ENCODE measurements at places on chromosomes 5 and 9.

GRCh38 chr9:104903609-104904008 lies 24.3 kb downstream of the ABCA1 start:
- DNase-seq = no peak

GRCh38 chr9:98318041-98318790 lies 62.8 kb upstream of the TBC1D2 start:
- no peak for DNase-seq

GRCh38 chr5:106142116-106142515 lies 1528.6 kb downstream of the EFNA5 start:
- no peak for DNase-seq

DNA sequence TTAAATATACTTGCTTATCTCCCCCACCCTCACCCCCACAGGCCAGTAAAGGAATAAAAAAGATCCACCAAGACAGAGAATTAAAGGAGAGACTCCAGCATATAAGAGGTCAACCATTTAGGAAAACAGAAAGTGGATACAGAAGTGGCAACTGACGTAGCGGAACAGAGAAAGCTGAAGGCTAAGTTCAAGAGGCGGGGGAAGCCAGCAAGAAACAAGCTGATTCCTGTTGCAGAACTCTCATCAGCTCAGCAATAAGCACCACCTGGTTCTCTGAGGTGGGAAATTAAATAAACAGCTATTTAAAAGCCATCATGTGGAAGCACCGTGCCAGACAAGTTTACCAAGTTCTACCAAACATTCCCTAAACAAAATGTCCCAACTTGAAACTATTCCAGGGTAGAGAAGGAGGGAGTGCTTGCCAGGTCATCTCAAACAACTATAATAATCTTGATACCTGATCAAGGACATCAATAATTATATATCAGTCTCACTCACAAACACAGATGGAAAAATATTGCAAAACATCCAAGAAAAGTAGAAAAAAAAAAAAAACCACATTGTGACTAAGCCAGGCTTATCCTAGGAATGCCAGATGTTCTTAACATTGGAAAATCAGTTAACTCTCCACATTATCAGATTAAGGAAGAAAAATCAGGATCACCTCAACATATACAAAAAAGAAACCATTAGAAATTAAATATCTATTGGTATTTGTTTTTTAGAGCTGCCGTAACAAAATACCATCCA lies 7.3 kb upstream of the ARL15 start:
- DNase-seq = no peak

DNA sequence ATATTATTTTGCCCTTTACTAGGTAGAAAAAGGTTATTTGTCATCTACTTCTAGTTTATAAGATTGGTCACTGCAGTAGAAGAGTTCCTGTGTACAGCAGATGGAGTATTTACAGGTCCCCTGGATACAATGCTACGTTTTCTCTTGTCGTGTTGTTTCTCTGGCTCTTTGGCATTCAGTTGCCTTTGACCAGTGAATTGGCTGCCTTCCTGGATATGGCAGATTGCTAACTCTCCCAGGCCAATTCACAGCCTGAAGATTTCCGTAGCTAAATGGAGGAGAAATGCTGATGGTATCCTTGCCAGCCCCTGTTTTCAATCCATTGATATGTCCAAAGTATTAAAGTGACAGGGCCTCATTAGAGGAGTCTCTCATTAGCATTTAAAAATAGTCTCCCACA lies 32.5 kb upstream of the GNAQ start:
- DNase-seq = no peak

- no peak for DNase-seq
Measured at GRCh38 chr5:76021936-76022584, 61.1 kb upstream of the SV2C start.

DNA sequence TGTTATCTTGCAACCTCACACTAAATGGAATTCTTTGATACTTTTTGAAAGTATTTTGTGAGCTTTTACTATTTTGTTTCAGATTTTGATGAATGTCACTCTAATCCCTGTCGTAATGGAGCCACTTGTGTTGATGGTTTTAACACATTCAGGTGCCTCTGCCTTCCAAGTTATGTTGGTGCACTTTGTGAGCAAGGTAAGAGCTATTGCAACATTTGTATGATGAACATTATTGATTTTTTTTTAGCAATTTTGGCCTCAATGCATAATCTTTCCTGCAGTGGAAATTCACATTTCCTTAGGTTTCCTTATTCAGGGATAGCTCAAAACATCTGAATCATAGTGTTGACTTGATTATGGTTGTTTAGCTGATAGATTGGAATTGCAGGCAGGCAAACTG lies 76.3 kb downstream of the VCAN start:
- no peak for DNase-seq

- no peak for DNase-seq
Measured at GRCh38 chr5:78002690-78003089, 226.6 kb upstream of the TBCA start.

DNA sequence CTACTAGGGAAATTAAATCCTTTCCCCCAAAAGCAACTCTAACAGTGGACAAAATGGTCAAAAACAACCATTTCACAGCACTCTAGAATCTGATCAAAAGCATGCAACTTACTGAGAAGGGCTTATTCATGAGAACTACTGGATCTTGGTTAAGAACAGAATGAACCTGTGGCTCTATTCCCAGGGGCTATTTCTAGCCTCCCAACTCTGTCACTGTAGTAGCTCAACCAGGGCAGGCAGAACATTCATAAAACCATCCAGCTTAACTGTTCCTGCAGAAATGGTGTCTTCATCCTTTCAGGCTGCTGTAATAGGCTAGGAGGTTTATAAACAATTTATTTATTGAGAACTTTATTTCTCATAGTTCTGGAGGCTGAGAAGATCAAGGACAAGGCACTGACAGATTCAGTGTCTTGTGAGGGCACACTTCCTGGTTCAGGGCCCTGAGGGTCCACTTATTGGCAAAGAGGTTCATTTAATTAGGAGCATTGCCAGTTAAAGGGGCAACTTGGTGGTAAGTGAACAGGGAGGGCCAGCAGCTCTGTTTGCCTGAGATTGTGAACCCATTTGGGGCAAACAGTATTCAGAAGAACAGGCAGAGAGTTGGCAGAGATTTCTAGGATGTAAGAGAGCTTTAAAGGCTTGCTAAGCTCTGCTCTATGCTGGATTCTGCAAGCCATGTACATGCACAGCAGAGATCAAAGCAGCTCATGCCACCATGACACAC lies 238.5 kb upstream of the FBXL7 start:
- DNase-seq = no peak

Measured in stimulated activated CD4-positive, alpha-beta T cell treated with anti-CD3 and anti-CD28 coated beads, Interleukin-15, amount 100 ng/mL, for 24 hours (primary cell).